Regular cardiac myocyte (primary cell): ENCODE measurements at places on chromosomes 7 and 10. TPM values are rescaled to one million over a fixed set of nuclear protein-coding genes. Genes with fewer than 3 reads are reported as not detected.

Gene SFTPA1
- total RNA-seq: not detected in 2 replicates

Gene HABP2
- under 0.01 and 0.19 TPM in 2 replicates for total RNA-seq

Gene AQP1
- 111 and 152 TPM in 2 replicates for total RNA-seq

Gene MYOF
- 231 and 336 TPM in 2 replicates for total RNA-seq

Gene EGR2
- total RNA-seq: 0.58 and 5.9 TPM in 2 replicates

Gene GPR15LG
- not detected in 2 replicates for total RNA-seq

Gene PRTFDC1
- total RNA-seq: 8.5 and 15.7 TPM in 2 replicates

Gene ITPRID1
- not detected in 2 replicates for total RNA-seq

Gene HTR7
- total RNA-seq: 8.2 and 11.3 TPM in 2 replicates

Gene OR2A5
- not detected in 2 replicates for total RNA-seq

Gene HSPA12A
- 10.9 and 18.0 TPM in 2 replicates for total RNA-seq
